Smooth muscle cell of the brain vasculature (primary cell): ENCODE measurements at places on chromosomes 12 and 14.

DNA sequence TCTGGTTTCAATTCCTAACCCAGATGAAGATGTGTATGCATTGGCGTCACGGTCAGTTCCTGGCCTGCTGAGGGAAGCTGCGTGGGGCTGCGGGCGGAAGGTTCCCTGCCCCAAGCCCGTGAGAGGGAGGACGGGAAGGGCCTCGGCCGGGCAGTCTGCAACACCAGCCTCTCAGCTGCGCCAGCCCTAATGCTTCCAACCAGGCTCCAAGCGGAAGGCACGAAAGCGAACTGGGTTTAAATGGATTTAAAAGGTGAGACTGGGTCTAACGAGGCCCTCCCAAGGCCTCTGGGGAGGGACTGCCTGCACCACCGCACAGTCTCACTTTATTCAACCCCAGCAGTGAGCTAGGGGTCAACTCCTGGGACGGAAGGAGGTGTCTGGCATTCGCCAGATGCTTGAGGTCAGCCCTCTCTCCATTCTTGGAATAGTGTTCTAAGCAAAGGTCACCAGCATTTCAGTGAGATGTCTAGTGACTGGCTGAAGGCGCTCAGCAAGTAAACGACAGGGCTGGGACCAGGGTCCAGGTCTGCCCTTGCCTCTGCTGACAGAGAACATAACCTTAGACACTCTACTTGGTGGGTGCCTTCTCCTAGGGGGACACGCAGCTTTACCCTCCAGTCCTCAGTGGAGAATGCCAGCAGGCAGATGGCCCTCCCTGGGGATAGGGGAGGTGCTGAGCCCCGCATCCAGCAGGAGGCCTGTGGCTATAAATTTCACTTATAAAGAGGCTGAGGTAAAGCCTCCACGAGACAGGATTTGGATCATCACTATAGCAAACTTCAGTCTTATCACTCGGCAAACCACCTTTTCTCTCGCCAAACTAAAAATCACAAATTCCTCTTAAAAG is 92.2 kb downstream of the PIWIL1 start:
- no peak for DNase-seq

DNA sequence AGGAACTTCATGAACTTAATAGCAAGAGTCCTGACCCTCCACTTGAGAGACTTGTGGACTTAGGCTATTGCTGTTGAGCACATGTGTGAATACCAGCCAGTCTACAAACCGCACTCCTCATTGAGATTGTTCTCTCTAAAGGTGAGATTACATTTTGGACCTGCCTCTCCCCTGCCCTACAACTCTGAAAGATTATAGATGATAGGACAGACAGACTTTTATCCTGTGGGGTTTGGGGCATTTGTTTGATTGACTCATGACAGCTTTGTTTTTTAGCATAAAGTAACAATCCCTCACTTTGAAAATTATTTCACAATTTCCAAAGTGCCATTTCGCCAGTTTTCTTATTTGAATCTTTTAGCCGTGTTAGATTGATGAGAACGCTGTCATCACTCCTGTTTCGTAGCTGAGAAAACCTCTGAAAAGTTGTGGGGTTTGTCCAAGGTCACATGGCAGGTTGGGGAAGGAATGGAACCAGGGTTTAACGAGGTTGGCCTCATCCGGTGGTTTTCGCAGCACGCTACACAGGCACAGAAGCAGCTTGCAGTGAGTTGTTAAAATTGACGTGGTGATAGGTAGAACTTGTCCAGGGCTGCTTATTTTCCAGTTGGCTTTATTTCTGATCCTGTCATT is 836 bp downstream of the EVL start:
- DNase-seq: no peak

DNA sequence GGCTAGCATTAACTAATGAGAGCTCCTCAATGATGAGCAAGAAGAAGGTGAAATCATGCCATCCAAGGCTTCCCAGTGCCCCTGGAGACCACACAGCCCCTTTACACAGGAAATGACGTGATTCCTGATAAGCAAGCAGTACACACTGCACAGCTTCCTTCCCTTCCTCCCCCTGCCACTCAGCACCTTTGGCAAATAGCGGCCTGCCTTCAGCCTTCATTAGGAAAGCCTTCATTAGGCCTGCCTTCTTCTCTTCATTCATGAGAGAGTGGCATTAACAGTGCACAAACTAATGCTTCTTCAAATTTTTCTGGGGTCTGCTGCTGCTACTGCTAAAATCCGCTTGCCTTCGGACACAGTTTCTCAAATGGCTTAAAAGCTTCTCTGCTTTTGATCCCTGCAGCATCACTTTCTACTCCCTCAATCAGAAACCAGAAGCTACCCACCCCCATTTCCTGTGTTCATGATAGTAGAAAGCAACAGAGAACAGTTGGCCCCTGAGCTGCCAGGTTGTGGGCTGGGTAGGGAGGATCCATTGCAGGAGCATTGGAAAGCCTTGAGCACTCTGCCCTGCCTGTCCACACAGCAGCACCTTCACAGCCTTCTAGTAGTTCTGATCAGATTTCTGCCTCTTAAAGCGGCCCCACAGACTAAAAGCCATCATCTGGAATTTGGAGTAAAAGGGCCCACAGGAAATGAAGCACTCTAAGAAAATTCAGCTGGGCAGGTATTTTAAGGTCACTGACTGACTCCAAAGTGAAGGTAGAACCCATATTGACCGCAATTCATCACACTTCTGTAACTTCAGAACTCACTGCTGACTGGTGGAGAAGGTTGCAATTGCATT is 103.8 kb upstream of the ETV6 start:
- DNase-seq: no peak

DNA sequence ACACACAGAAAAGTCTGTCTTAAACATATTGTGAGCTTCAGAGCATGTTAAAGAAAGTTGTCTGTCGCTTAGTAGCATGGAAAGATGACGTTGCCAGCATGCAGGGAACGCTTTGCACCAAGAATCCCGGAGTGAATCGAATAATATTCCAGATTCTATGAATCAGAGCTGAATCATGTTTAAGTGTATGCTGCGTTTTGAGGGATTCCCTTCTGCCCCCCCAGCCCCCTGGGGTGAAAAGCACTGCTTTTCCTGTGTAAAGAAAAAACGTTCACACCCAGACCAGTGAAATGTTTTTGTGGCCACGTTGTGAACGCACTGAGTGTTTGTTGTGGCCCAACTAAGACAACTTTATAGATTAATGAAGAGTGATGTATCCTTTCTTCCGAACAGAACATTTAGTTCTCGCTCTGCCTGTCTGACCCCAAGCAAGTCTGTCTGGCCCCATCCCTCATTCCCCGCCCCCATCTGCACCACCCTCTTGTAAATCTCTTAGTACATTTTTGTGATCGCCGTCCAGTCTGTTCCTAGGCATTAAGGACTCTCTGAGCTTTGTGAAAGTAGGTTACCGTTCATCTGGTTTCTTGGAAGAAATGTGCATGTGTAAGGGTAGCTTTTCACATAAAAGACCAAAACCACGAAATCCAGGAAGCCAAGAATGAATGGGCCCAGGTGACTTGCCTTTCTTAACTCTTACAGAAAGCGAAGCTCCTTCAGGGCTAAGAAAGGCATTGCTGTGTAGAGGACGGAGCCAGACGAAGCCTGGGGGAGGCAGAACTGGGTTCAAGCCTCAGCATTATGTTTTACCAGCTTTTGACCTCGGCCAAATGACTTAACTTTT is 103.0 kb downstream of the SAMD4A start:
- DNase-seq: peak; percentile 65

DNA sequence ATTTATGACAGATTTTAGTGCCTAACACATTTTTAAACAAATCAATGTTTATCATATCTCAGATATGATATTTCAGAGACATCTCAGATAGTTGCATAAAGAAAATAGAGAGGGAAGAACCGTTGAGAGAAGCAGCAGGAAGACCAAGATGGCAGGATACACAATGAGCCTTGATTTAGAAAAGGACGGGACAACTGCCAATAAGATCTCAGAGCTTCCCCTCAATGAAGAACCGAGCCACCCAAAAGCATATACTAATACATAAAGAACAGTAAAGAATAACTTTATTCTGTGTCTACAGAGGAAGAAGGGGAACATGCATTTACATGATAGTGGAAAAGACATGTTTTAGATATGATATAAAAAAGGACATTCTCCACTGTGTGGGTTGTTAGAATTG is 375.9 kb upstream of the SOX5 start:
- no peak for DNase-seq

- no peak for DNase-seq
Measured at GRCh38 chr12:12441843-12442461, 85.1 kb downstream of the BORCS5 start.

- peak; percentile 7 for DNase-seq
Measured at GRCh38 chr12:71556875-71557274, 106.8 kb downstream of the ZFC3H1 start.

DNA sequence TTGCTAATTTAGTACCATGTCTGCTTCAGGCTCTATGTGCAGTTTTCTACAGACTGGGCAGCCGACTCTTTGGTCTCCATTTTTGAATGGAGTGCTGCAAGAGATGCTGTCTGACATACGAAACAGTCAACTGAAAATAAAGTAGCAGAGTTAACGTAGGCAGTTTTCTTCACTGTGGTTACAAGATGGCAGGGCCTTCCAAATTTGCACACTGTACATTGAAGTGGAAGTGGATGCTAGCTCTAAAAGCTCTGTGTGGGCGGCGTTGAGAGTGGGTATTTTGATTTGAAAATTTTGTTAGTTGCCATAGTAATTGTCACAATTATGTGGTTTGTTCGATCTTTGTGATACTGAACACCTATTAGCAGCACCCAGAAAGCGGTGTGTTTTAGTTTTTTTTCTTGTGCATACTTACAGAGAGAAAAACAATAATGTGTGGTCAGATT is 154.9 kb upstream of the ATP2B1 start:
- no peak for DNase-seq

DNA sequence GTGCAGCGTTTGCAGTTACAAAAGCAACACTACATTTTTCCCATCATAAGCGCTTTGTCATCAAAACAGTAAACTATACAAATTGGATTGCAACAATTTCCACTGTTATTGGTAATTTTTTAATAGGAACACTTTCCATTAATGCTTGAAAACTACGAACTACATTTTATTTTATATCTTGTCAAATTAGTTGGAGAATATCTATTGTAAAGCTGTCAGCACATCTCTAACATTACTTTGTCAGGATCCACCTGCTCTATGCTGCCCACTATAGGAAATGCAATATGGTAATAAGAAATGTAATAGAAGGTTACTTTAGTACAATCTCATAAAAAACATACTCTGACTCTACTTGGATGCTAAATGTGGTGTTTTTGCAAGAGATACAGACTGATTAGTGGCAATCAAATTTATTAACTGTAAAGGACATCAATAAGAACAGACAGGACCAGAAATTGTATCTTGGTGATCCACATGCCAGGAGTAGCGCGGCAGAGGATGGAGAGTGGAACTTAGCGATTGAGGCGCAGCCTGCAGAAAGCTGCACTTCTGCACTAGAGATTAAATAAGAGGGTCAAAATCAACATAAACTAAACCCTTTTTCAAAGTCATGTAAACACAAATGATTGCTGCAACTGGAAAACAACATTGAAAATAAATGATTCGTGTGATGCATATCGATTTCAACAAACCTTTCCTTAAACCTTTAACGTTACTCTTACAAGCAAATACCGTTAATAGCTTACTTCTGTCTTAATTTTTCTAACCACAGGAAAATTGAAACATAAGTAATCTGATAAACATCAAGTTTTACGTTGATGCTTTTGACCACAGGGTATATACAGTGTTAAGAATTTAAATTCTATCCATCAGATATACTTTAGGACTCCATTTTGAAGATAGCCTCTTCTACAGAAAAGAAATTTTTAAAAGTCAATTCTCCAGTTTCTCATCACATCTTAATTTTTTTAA is 3.6 kb upstream of the ARID2 start:
- DNase-seq: no peak

- no peak for DNase-seq
Measured at GRCh38 chr12:102487226-102487625, 6.9 kb upstream of the IGF1 start.

DNA sequence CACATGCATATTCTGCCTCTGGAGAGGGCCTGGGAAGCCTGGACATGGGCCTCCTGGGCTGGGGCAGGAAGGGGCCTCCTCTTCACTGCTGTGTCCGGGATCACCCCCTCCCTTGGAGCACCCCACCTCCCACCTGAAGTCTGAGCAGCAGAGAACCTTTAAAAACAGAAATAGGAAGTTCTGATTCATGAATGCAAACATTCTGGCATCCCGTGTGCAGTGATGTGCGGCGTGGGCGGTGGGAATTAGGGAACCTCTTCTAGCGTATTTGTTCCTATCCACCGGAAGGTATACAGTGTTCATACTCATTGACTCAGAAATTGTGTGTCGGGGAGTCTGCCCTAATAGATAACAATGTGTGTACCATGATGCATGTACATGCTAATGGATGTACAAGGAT is 46.2 kb downstream of the C14orf132 start:
- no peak for DNase-seq

- DNase-seq: no peak
Measured at GRCh38 chr14:34238610-34239009, 223.4 kb downstream of the SPTSSA start.

GRCh38 chr12:75471902-75472890 is 8.4 kb upstream of the GLIPR1 start:
- DNase-seq: no peak

DNA sequence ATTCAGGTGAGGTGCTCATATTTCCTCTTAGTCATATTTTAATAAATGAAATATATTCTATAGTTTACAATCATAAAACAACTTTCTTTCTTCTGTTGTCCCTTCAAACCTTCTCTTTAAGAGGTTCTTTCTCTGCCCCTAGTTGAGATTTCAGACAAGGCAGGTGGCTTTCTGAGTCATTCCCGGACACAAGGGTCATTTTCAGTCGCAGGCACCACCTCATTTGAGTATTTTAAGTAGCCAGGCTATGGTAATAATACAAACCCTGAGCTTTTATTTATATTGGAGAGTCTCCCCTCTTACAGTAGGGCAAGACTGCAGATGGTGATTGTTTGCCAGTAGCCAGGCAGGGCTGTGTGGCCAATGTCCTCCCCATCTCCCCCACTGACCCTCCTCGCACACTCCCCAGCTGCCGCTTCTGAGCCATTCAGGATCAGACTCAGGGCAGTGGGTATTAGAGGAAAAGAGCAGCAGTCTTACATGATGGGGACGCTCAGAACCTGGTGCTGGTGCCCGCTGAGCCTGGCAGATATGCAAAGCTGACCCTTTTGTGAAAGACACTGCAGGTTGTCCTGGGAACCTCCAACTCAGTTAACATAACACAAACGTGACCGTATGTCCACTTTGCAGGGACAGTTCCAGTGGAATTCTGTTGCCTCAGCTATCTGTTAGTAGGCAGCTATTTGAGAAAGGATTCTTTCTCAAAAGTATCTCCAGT is 101.1 kb upstream of the BCL2L14 start:
- no peak for DNase-seq

GRCh38 chr12:24444634-24445033 is 495.2 kb upstream of the SOX5 start:
- DNase-seq: no peak
